ENCODE measurements at places on chromosomes 1 and 21.

GRCh38 chr1:22496536-22497160, 45.0 kb downstream of the ZBTB40 start:
- DNase-seq, result no peak

- DNase-seq, result no peak
These were observed 16.4 kb upstream of the LRRC52 start for GRCh38 chr1:165527251-165528007.

DNA sequence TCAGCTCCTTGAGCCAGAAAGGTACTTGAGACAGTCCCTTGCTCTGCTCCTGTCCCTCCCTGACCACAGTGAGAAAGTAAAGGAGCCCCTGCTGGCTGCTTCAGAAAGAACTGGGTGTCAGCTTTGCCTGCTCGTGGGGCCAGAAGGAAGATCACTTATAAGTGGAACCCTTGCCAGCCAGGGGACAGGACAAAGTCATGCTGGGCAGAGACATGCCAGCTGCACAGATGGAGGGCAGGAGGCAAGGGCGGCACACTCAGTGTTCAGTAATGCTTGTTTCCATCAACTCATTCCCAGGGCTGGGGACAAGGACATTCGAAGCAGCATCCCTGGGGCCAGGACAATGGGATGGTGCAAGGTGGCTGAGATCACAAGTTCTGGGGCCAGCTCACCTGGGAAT, 41.8 kb downstream of the NTPCR start:
- DNase-seq, result no peak

DNA sequence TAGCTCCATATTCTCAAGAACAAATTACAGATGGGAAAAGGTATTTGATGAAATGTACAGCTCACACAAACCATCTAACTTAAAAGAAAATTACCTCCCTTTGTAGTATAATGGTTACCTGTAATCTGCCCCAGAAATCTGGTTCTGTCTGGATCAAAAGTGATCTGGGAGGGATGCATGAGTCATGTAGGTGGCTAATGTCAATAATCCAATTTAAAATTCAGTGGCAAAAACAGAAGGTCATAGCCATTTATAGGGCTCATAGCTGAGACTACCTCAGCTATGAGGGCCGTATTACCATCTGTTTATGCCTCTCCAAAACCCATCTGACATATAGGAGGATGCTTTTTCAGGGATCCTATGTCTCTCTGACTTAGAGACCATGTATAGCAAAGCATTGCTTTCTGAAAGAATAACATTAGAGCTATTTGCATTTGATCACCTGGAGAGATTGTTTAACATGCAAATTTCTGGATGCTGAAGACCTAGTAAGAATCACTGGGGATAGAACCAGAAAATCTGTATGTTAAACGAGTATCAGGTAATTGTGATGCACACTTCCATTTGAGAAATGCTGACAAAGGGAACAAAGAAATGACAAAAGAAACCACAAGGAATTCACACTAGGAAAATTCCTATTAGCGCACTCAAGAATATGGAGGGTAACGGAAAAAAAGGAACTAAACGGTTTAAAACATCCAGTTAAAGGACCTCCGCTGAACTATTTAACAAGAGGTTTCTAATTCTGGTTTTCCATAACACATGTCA, 17.6 kb downstream of the PAXBP1 start:
- no peak for DNase-seq

DNA sequence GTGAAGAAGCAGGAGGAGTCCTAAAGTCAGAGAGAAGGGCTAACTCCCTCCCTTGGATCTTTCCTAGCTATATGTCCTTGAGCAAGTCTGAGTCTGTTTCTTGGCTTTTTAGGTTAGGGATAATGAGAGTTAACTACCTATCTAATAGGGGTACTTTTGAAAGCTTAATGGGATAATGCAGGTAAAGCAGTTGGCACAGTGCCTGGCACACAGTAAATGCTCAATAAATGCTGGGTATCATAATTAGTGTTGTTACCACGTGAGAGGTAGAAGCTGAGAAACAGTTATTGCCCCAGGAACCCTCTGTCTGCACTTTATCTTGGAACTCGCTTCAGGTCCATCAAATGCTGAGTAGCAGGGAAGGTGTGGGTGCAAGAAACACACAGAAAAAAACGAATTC, 5.5 kb downstream of the LRRN2 start:
- DNase-seq, result no peak

DNA sequence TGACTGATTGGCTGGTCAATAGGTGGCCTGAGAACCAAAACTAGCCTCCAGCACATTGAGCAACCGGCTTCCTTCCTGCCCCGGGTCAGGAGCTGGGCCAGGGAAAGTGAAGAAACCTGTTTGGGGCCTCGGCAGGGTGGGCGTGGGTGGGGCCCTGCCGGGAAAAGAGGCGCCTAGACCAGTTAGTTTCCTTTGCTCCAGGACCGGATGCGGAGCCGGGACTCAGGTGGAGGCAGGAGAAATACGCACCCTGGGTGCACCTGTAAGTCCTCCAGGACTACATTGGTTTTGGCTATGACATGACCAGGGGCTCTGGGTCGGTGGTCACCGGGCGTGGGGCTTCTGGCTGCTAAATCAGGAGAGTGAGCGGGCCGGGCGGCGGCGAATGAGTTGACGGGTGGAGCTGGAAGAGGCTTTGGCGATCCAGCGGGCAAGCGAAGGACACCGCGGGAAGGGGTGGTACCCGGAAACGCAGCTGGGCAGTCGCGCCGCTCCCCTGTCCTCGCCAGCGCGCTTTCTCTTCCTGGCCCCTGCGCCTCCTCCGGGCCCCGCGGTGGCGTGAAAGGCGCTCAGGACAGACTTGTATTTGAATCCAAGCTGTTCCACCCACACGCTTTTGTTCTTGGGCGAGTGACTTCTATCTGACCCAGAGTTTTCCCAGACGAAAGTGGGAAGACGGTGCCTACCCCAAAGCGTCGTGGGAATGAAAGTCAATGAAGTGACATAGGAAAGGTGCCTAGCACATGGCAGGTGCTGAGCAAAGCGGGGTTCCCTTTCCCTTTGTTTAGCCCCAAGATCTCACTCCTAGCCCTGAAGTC, 30.6 kb upstream of the JUN start:
- DNase-seq, result peak; percentile 87

DNA sequence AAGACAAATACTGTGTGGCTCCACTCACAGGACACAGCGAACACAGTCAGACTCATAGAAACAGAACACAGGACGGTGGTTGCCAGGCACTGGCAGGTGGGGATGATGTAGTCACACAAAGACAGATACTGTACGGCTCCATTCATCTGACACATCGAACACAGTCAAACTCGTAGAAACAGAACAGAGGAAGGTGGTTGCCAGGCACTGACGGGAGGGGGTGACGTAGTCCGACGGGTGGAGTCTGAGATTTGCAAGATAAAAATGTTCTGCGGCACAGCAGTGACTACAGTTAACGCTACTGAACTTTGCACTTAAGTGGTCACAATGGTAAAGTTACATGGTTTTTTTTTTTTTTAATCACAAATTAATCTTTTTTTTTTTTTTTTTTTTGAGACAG, 18.7 kb downstream of the C21orf58 start:
- DNase-seq, result no peak

DNA sequence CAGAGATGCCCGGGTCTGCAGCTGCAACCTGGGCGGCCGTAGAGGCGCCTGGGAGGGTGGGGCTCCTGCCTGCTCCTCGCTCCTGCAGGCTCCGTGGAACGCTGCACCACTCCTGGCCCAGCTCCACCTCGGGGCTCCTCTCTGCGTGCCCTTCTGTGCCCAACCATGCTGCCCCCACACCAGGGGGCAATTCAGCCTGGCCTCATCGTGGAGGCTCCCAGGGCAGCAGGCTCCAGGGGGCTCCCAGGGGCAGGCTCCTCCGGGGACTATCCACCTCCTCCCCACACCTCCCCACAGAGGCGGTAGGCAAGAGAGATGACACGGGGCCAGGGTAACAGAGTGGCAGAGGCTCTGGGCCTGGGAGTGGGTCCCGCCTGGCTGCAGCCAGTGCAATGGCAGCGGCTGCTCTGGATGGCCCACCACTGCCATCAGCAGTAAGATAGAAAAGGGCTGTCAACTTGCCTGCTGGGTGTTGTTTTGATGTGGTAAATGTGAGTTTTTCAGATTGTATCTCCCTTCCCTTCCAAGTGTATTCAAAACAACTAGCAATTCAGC, 22.4 kb upstream of the LRRC8C start:
- DNase-seq, result no peak

GRCh38 chr1:235399661-235400060, 32.4 kb downstream of the TBCE start:
- no peak for DNase-seq

DNA sequence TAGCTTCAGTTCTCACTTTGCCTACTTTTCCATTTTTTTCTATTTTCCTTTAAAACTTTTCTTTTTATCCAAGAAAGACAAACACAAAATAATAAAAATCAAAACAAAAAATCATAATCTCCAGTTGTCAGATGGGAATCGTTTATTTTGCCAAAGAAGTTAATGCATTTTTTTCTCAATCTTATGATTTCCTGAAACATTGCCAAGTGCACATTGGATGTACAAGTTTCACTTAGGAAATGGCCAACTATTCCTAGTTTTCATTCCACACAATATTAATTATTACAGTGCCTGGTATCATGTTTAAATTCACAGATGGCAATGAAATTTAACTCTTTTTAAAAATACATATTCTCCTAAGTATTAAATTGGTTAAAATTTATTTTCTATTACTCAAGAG, 1050.5 kb downstream of the TTLL7 start:
- DNase-seq, result no peak

- DNase-seq, result no peak
These were observed 20.2 kb downstream of the PHGDH start for GRCh38 chr1:119731741-119732430.

DNA sequence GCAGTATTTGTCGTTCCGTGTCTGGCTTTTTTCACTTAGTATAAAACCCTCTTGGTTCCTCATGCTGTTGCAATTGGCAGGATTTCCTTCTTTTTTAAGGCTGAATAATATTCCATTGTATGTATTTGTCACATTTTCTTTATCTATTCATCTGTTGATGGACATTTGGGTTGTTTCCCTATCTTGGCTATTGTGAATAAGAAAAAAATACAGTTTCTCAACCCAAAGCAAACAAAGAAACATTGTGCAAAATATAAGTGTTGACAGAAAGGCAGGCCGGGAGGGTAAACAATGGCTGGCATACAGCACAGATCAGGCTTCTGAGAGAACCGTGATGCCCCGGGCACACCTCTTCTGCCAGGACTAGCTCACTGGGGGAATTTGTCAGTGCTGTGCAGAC, 26.9 kb downstream of the NENF start:
- peak; percentile 93 for DNase-seq

GRCh38 chr1:2574350-2574749, 12.2 kb upstream of the PRXL2B start:
- no peak for DNase-seq

DNA sequence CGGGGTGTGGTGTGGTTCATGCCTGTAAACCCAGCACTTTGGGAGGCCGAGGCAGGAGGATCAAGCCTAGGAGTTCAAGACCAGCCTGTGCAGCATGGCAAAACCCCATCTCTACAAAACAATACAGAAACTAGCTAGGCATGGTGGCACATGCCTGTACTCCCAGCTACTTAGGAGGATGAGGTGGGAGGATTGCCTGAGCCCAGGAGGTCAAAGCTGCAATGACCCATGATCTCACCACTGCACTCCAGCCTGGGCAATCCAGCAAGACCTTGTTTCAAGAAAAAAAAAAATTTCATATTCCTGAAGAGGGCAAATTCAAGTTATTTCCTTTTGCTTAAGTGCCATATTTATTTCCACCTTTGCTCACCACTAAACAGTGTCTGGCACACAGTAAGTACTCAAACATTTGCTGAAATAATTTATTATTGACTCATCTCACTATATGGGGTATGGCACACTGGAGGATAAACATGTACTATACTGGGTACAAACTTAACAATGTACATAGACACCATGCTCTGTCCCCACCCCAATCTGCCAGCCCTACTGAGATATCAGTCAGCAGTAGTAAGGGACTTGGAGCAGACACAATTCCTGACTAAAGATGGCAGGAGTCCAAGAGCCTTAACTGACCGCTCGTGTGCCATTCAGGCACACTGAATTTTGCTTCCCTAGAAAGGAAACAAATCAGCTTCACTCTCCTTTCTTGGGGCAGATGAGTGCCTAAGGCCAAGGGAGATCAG, 15.5 kb downstream of the MEAF6 start:
- peak; percentile 54 for DNase-seq

DNA sequence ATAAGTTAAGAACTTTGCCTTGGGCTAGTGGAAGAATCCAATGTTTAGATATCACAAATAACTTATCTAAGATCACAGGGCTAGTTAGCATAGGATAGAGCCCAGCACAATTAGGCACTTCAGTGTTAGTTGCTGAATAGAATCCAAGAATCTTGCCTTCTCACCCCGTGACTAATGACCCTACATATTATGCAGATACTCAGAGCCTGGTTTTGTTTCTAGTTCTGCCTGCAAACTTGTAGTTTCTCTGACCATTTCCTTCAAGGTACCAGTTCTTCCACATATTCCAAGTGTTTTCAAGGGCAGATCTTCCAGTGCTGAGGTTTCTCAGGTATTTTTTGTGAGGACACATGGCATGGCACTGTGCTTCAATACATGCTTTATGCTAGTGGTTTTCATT, 239.3 kb downstream of the KCNK2 start:
- DNase-seq, result no peak

GRCh38 chr21:39664586-39664985, 51.8 kb downstream of the B3GALT5 start:
- DNase-seq, result no peak

DNA sequence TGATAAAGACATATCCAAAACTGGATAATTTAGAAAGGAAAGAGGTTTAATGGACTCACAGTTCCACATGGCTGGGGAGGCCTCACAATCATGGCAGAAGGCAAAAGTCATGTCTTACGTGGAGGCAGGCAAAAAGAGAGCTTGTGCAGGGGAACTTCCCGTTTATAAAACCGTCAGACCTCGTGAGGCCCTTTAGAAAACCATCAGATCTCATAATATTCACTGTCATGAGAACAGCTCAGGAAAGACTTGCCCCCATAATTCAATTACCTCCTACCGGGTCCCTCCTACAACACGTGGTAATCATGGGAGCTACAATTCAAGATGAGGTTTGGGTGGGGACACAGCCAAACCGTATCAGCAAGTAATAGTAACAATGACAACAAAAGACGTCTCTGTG, 88.2 kb upstream of the SLC25A33 start:
- DNase-seq, result no peak

DNA sequence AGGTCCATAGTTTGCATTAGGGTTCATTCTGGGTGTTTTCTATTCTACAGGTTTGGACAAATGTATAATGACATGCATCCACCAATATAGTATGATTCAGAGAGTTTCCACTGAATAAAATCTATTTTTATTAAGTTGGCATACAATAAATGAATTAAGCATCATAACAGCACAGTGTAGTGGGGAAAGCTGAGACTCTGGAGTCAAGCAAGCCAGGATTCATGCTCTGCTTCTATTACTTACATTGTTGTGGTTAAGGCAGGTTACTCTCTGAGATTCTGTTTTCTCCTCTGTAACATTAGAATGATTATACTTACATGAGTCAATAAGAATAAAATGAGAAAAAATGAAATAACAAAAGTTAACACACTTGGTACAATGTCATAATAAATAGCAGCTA, 131.3 kb downstream of the SLC30A10 start:
- no peak for DNase-seq

DNA sequence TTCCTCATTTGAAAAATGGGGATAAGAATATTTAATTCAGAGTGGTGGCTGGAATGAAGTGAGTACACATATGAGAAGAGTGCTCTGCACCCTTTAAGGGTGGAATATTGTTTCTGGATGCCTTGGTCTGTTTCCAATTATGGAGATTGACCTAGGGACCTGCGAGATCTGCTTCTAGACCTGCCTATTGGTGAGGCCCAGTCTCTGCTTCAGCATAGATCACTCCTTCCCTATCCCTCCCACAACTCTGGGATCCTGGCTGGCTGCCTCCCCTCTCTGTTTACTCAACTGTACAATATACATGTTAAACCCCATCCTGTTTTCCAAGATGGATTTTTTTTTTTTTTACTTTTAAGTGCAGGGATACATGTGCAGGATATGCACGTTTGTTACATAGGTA, 6.4 kb upstream of the LDLRAD1 start:
- DNase-seq, result no peak

Measured in posterior cingulate gyrus (tissue), 11 donors.